ENCODE measurements at places on chromosomes 6 and 20. TPM values are rescaled to one million over a fixed set of nuclear protein-coding genes. Genes with fewer than 3 reads are reported as not detected.

DNA sequence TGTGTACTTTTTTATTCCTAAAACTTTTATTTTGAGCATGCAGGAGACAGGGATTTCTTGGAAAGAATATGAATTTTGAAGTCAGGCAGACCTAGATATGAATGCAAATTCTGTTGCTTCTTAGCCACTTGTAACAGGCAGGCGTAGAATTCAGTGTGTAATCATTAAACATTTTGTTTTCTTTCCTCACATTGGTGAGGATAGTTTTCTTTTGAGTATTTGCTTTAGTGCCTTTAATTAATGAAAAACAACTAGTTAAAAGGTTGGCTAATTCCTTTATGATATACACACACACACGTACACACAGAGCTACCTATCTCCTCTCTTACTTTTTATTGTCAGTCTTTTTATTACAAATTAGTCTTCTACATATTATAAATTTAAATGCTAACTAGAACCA, 342.3 kb downstream of the CDKAL1 start:
- no peak for DNase-seq

DNA sequence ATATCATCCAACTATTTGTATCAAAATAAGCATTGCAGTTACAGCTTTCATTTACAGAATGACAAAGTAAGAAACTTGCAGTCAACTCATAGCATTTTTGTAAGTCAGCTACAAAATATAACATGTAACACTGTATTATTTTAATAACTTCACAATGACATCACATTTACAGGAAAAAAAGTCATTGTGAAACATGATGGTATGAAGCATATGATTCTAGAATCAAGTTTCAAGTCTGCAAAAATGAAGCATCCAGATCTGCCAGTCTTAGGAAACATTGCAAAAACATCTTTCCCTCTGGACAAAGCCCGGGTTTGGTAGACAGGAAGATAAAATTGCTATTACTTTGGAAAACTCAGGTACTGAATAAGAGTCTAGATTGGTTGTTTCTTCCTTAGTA, 263.9 kb upstream of the NT5E start:
- DNase-seq = no peak

- DNase-seq = no peak
Observed at GRCh38 chr20:36778831-36779655, 5.5 kb upstream of the DSN1 start.

Gene SCGN
- not detected for total RNA-seq

Gene KHDC1
- total RNA-seq = 2.9 TPM

Gene CTCFL
- not detected for total RNA-seq

GRCh38 chr20:47914792-47915191, 129.5 kb upstream of the SULF2 start:
- DNase-seq = no peak

Gene SALL4
- 1.8 TPM for total RNA-seq

Gene RGS19
- total RNA-seq = 32.6 TPM

Gene NOX3
- not detected for total RNA-seq

DNA sequence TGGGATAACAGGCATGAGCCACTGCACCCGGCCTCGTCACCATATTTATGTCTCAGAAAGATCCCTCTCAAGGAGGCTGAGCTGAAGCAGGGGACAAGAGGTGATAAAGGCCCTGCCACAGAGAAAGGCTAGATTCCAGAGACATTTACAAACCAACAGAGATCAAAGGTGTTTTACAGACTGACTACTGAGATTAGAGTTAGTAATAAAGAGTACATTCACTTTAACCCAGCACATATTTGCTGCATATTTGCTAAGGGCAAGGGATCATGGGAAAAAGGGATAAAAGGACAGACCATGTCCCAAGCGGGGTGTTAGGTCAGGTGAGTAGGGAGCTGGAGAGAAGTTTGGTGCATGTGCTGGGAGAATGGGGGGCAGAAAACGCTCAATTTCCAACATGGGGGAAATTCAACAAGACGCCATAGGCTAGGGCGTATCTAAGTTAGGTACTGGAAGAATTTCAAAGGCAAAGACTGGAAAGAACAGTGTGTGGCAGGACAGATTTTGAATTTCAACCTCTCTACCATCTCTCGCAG, 43.8 kb upstream of the SEC63 start:
- no peak for DNase-seq

Gene HCRTR2
- total RNA-seq = not detected

- DNase-seq = no peak
Observed at GRCh38 chr6:69795469-69796072, 1.2 kb downstream of the LMBRD1 start.

DNA sequence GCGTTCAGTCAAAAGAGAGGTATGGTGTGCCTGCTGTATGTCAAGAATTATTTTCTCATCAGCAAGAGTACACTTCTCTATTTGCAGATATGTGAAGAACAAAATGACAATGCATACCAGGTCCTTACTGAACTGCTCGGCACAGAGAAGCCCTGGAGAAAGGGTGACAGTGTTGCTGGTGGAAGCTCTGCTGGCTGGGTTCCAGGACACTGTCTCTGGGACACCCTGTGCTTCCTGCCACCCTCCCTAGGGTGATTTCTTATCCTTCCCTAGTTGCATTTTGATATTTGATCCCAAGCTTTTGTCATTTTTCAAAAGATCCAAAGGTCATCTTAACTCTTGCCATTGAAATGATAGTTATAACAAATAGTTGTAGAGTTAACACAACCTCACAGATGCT, 8.3 kb upstream of the CST5 start:
- DNase-seq = no peak

DNA sequence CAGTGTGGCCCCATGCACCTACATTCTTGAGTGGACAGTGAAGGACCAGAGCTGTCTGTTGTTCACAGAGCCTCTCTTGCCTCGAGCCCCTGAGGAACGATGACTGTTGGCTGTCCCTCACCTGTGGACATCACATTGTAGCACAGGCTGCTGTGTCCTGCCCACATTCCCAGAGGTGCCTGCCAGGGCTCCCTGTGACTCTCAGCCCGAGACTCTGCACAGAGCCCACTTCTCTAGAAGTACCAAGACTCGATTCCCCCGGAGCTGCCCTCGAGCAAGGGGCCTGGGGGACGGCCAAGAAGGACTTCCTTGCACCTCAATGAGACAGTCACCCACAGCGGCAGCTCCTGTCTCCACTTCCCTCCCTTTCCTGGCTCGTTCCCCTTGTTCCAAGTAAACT, 28.6 kb upstream of the DLGAP4 start:
- DNase-seq = no peak

DNA sequence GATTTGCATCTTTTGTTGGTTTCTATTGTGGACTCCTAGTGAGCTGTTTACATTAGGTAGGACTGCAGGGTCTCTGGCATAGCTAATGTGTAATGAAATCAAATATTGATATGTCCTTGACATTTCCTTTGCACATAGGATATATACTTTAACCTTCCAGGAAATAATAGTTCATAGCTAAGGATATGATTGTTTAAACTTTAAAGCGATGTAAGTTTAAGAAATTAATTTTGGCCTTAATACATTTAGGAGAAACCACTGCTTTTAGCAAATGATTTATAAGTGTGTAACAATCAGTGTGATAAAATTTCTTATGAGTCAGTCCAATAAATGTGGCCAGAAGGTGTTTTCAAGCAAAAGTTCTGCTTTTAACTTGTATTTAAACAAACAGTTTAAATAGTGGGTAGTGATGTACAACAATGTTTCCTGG, 171.8 kb downstream of the HS3ST5 start:
- no peak for DNase-seq

DNA sequence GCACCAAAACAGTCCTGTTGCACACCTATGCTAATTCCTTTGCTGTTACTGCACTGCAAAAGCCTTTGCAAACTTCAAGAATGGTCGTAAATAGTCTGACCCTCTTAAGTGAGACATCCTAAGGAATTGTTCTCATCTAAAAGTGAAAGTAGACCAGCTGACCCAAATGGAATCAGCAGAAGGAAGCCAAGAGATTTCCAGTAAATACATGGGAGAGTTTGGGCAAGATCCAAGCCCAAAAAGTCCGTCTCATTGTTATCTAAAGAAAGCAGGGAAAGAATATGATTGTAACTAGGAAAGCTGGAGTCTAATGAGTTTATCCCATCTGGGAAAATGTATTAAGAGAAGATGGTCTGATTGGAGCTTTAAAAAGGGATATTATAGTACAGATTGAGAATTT, 43.0 kb upstream of the HIVEP1 start:
- peak; percentile 12 for DNase-seq

- no peak for DNase-seq
Observed at GRCh38 chr6:111461860-111462259, 21.2 kb downstream of the REV3L start.

Gene PSMG4
- total RNA-seq = 43.3 TPM

DNA sequence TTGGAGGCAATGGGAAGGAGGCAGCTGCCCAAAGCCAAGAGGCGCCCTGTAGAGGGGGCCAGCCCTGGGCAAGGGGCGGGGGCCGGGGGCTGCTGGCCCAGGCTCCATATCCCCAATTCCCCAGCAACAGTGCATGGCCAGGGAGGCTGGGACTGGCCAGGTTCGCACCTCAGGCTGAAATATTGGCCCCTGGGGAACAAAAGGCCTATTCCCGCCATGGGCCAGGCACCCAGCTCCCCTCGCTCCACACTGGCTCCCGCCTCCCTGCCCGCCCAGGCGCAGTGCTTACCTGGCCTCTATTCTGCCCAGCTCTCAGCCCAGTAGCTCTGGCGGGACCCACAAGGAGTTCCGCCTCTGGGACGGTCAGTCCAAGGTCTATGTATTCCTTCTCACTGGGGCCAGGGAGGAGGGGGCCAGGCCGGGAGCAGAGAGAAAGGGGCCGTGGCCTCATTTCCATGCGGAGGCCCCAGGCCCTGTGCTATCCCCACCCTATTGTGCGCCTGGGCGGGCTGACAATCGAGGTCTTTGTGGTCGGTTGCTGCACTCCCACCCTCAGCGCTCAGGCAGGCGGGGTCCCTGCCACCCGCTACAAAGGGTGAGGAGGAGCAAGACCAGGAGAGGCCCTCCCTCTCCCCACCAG, 42.3 kb downstream of the YTHDF1 start:
- no peak for DNase-seq

Gene TMEM244
- not detected for total RNA-seq

DNA sequence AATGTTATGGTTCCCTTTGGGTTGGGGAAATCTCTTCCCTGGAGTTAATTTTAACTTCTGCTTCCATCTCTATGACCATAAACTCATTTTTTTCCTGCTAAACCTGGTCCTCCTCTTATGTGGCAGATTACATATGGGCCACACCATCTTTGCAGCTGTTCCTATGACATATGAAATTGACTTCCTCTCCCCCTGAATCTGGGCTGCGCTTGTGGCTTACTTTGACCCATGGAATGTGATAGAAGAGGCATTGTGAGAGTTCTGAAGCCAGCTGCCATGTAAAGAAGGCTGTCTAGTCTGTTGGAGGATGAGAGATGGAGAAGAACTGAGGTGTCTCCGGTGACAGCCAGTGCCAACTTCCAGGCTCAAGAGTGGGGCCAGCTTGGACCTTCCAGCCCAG, 100.1 kb downstream of the CDC5L start:
- no peak for DNase-seq

Gene PPIL4
- 27.6 TPM for total RNA-seq

Gene TMEM170B
- total RNA-seq = 2.7 TPM

Gene C6orf89
- 30.4 TPM for total RNA-seq

GRCh38 chr6:136088693-136089092, 161.4 kb downstream of the MTFR2 start:
- DNase-seq = no peak

GRCh38 chr6:39446909-39447308, 124.4 kb upstream of the KCNK16 start:
- no peak for DNase-seq

Gene ABHD16B
- not detected for total RNA-seq

- no peak for DNase-seq
Observed at GRCh38 chr20:25005220-25005619, 12.7 kb upstream of the APMAP start.

- DNase-seq = no peak
Observed at GRCh38 chr20:56552911-56553629, 20.0 kb downstream of the FAM209B start.

Gene DACT2
- total RNA-seq = not detected

DNA sequence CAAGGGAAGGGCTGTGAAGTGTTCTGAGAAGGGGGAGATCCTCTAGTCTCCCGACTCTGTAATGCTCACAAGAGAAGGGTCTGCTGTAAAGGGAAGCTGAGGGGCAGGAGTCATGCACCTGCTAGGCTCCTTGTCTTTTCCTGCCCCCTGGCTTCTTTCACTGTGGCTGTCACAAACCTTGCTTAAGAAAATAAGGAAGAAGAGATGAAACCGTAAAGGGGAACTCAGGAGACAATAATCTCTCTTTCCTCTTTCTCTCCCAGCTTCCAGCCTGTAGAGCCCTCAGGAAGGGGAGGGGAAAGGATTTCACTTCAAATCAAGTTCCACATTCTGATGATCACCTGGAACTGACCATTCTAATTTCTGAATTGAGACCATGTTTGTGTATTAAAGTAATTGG, 26.3 kb downstream of the SLC13A3 start:
- DNase-seq = no peak

Gene WFDC10B
- total RNA-seq = not detected

Gene TFEB
- 4.4 TPM for total RNA-seq

DNA sequence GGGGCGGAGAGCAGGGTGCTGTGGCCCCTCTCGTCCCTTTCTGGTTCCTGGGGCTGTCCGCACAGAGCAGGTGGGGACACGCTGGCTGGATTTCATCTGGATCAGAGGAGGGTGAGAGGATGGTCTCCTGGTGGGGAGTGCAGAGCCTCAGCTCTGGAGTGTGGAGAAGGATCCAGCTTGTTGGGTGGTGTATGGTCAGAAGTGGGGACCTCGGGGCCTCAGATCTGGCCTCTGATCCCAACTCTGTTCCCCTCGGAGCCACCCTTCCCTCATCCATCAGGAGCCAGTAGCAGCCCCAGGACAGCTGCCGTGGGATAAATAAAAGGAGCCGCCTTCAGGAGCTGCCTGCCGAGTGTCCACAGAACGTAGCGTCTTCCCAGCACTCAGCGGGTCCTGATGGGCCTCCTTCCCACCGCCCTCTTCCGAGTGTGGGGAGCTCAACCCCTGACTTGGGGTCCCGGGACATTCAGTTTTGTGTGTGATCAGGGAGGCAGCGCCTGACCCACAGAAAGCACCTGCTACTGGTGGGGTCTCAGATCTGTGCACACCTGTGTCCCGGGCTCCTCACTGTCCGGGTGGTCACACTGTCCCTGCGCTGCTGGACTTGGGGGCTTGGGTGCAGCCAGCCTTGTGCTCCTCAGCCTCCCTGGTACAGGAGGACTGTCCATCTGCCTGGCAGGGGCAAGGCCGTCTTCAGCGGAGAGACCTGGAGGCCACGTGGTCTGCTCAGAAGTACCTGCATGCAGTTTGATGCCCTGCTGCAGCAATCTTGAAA, 25.4 kb upstream of the BHLHE23 start:
- no peak for DNase-seq

GRCh38 chr6:112202639-112203341, 51.6 kb downstream of the LAMA4 start:
- no peak for DNase-seq

- no peak for DNase-seq
Observed at GRCh38 chr6:43992783-43993644, 134.2 kb downstream of the MRPL14 start.

- no peak for DNase-seq
Observed at GRCh38 chr6:126069449-126069848, 83.1 kb downstream of the TRMT11 start.

Gene HLA-DRB5
- total RNA-seq = not detected
